ENCODE measurements at places on chromosomes 16 and 17.

GRCh38 chr16:30149250-30149930, 26.4 kb upstream of the MAPK3 start:
- no peak for DNase-seq

DNA sequence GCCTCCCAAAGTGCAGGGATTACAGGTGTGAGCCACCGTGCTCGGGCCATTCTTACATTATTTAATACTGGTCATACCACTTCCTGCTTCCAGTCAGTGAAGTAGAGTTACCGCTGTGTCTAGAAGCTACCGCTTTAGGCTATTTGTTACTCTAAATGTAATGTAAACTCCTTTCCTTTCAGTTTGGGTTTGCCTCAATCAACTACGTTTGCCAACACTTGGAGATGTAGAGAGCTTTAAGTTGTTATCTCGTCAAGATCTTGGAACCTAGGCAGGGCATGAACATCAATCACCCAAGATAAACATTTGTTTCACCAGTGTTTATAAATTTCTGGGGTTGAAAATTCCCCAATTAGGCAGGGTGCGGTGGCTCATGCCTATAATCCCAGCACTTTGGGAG, 275.9 kb downstream of the STX8 start:
- no peak for DNase-seq

- DNase-seq, result no peak
Measured at GRCh38 chr17:1905190-1905913, 75.5 kb downstream of the RPA1 start.

GRCh38 chr16:78175287-78175686, 75.8 kb downstream of the WWOX start:
- no peak for DNase-seq

GRCh38 chr17:66200685-66201092, 8.8 kb upstream of the CEP112 start:
- DNase-seq, result no peak

DNA sequence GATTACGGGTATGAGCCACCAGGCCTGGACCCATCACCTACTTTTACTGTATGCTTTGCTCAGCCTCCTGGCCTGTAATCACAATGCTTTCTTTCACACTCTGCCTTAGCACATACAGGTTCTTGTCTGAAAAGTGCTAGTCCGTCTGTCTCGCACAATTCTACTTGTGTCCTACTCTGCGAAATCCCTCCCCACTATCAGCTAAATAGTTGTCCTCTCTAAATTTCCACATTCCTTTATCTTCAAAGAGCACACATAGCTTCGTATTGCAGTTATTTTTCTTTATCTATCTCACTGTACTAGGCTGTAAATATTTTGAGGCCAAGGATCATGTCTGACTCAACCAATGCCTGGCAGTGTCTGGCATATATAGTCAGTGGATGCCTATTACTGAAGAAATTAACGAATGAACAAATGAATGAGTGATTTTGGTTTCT, 38.5 kb upstream of the ETV4 start:
- no peak for DNase-seq

DNA sequence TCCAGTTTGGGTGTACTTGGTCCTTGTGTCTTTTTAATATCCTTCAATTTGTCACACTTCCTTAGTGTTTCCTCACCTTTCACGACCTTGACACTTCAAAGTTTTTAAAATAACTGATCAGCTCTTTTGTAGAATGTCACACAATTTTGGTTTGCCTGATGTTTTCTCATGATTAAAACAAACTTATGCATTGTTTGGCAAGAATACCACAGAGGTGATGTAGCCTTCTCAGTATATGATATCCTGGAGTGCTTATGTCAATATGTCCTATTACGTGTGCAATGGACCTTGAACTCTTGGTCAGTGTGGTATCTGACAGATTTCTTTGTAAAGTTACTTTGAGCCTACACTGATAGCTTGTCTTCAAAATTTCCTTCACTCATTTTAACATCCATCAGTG, 297.4 kb downstream of the CNTNAP4 start:
- DNase-seq, result no peak

DNA sequence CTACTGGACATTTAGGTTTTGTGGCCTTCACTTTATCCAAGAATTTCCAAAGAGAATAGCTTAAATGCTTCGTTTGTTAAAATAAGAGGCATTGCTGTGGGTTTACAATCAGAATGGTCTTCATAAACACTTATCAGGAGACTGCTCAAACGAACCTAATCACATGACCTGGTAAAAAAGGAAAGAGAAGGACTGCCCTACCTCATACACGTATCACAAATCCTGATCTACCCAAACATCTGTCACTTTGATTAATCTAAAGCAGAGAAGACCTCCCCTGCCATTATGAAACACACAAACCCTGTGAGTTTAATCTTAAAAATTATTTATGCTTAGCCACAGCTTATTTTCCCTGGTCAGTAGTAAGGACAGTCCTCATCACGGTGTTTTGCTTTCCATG, 76.6 kb downstream of the PARN start:
- no peak for DNase-seq

DNA sequence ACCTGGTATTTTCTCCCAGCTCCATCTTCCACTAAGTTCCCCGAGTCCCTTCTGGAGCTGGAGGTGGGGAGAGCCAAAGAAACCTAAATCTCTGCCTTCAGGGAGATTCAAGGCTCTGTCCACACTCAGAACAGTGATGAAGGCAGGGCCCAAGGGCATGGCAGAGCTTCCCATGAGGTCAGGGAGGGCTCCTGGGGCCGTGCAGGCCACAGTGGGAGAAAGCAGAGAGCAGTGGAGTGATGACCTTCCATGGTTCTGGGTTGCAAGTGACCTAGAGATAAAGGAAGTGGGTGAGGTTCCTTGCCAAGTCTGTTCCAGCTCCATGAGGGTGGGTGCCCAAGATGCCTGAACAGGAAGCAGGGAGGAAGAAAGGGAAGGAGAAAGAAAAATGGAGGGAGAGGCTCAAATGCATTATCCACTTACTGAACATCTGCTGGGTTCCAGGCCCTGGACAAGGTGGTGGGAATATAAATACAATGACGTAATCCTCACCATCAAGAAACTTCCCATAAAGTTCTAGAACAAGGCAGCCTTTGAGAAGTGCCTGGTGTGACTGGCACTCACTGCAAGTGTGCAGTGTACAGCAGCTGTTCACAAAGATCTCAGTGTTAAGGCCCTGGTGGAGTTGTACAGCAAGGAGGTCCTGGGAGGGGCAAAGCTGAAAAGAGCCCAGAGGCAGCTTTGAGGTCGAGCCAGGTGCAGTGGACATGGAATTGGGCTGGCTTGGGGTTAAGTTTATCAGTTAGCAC, 13.3 kb downstream of the TBKBP1 start:
- no peak for DNase-seq

- no peak for DNase-seq
Measured at GRCh38 chr17:21678393-21679081, 13.8 kb upstream of the KCNJ18 start.

GRCh38 chr17:65374966-65375365, 186.5 kb downstream of the AXIN2 start:
- DNase-seq, result no peak
